ENCODE measurements at places on chromosomes 6 and 20. TPM values are rescaled to one million over a fixed set of nuclear protein-coding genes. Genes with fewer than 3 reads are reported as not detected.
A peak's percentile ranks its signal among the peaks of the same experiment; 100 is the strongest.

GRCh38 chr6:140160494-140160893 lies 786.0 kb upstream of the CITED2 start:
- no peak for DNase-seq

DNA sequence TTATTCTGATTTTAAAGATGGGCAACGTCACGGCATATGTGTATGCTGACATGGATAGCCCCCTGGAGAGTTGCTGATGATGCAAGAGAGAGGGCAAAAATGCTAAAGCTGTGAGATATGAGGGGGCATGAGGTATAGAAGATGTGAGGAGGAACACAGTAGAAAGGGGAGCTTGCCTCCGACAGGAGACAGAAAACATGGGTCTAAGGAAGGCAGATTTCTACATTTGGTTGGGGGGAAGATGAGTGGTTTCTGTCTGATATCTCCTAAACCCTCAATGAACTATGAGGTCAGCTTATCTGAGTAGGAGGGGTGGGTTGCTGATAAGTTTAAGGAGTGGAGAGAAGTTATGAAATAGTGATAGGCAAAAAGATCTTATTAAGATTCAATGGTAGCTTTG lies 6.0 kb downstream of the RNF24 start:
- DNase-seq = no peak

The C20orf144 gene
- not detected for total RNA-seq

DNA sequence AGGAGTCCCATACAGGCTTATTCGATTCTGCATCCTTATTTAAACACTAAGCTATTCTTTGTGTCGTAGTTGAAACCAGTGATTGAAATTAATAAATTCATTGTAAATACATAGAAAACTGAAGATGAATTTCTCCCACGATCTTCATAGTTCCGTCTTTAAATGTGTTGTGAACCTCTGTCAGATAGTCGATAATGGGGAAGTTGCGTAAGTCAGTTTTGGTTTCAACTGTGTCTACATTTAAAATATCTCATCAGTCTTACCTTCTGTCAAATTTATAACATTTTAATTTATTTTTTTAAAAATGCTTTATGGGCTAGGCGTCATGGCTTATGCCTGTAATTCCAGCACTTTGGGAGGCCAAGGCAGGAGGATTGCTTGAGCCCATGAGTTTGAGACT lies 12.7 kb downstream of the STX11 start:
- no peak for DNase-seq

- DNase-seq = no peak
Measured at GRCh38 chr6:125444006-125444923, 142.5 kb upstream of the HDDC2 start.

DNA sequence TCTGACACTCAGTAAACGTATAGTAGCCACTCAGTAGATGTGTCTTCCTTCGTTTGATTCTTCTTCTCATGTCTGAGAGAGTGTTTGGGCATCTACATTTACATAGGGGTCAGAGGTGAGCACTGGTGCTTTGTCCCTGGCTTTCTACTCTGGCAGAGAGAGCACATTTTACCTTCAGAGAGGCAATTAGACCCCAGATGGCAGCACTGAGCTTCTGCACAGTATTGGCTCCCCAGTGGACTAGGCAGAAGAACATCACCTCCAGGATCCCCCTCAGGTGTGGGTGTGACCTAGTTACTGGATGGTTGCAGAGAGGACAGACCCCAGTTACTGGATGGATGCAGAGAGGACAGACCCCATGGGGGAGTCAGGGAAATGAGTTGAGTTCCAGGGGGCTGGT lies 327.2 kb downstream of the DHX35 start:
- no peak for DNase-seq

- no peak for DNase-seq
Measured at GRCh38 chr6:32738126-32738525, 3.1 kb upstream of the HLA-DQA2 start.

GRCh38 chr6:169843110-169843509 lies 91.7 kb downstream of the ERMARD start:
- peak; percentile 88 for DNase-seq
